ENCODE measurements at places on chromosomes 11 and 22.

DNA sequence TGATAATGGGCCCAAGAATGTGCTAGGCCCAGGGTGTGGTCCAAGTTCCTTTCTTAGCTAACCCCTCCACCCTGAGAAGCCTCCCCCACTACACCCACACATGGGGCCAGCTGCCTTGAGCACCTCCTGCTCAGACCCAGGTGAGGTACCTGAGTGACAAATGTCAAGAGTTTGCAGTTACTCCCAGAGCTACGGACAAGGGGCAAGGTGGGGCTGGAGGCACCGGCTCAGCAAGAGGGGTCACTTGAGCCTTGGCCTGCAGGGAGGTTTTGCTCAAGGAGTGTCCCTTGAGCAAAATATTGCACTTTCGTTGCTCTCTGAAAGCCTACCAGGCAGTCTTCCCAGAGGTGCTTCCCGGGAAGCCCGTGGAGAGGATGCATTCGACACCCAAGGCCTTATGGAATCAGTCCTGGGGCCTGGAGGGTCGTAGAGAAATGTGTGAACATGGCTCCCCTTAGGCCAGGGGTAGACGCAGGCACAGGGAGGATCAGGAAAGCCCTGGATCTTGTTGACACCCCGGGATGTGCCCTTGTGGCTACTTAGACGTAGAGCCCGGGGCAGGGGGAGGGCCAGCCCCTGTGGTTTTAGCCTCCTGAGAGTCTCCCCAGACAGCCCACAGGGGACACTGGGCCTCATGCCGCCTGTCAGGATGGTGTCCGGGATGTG, 114.2 kb downstream of the KCNQ1 start:
- DNase-seq = no peak

DNA sequence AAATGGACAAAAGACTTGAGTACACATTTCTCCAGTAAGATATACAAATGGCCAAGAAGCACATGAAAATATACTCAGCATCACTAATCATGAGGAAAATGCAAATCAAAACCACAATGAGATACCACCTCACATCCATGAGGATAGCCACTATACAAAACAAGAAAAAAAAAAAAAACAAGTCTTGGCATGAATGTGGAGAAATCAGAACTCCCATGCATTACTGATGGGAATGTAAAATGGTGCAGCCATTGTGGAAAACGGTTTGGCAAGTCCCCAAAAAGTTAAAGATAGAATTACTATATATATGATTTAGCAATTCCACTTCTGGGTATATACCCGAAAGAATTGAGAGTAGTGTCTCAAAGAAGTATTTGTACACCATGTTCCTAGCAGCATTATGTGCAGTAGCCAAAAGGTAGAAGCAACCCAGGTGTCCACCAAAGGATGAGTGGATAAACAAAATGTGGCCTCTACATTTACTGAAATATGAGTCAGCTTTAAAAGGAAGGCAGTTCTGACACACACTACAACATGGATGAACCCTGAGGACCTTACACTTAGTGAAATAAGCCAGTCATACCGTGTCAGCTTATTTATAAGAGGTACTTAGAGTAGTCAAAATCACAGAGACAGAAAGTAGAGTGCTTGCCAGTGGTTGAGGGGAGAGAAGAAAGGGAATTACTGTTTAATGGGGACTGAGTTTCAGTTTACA, 146.3 kb downstream of the WNT7B start:
- no peak for DNase-seq

DNA sequence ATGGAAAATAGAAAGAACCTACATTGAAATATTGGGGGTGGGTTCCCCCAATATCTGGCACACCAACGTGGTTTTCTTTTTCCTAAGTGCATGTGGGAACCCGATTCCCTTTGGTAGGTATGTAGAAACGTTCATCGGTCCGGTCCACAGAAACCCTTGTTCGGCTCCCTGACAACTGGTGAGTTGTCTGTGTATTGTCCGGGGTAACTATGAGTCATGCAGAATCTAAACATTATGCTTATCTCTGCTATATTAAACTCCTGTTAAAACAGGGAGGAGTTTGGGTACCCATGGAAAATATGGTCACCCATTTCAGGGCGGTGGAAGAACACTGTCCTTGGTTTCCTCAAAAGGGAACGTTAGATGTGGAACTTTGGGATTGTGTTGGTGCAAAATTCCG, 25.1 kb upstream of the ALDH3B2 start:
- no peak for DNase-seq

GRCh38 chr11:103862802-103863174, 173.7 kb upstream of the DDI1 start:
- no peak for DNase-seq

- no peak for DNase-seq
Measured at GRCh38 chr11:87451395-87451794, 413.7 kb downstream of the TMEM135 start.

GRCh38 chr11:36870361-36870760, 272.3 kb upstream of the RAG2 start:
- no peak for DNase-seq

GRCh38 chr11:122116591-122116990, 576 bp upstream of the BLID start:
- no peak for DNase-seq

- no peak for DNase-seq
Measured at GRCh38 chr22:46390105-46390651, 54.7 kb downstream of the TRMU start.

- DNase-seq = no peak
Measured at GRCh38 chr11:926341-926916, 759 bp downstream of the AP2A2 start.

- DNase-seq = no peak
Measured at GRCh38 chr22:44063462-44064371, 39.6 kb downstream of the PARVB start.

DNA sequence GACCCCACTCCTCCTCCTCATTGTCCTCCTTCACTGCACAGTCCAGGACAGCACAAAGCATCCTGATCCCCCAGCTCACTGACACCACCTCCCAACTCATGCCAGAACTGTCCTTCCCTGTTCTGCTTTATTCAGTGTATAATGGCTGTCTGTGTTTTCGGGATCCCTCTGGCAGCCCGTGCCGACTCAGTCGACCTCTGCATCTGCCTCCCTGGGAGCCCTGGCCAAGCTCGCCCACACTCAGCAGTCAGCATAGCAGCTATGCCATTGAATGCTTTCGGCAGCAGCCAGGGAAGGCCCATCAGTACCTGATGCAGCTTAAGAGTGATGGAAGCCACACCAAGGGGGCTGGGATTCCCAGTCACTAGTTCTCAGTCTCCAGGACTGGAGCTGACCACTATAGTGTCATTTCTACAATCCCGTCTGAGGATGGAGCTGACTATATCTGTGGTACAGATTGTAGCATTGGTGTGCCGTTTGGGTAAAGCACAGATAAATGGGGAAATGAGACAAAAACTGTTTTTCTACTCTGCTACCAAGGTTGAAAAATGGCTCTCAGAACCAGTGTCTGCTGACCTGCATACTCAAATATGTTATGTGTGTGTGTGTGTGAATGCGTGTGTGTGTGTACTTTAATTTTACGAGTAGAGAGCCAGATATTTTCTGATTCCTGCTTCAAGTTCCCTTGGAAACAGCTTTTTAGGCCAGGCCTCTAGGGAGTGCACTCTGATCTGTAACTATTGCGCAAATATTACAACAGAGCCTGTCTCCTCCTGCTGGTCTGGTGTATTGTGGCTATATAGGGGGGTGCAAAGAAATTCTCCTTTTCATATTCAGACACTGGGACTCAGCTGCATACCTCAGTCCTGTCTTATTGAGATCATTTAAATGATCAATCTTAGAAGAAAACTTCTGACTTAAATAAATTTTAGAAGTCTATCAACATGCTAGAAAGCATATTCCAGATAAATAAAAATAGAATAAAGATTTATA, 78.8 kb upstream of the TOP3B start:
- no peak for DNase-seq

DNA sequence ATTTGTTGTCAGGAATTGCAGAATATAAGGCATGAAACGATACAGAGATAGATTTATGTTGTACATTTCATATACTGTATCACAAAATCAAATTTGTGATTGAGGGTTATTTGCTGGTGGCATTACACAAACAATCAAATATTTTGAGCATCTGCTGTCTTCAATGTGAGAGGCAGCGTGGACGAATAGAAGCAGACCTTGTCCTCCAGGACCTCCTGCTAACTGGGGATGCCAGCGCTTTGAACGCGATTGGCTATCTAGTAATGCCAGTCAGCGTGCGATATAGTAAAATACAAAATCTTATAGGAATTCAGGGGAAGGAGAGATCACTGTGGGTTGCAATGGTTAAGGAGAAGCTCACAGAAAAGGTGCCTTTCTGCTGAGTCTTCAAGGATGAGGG, 631 bp upstream of the SNX19 start:
- no peak for DNase-seq

DNA sequence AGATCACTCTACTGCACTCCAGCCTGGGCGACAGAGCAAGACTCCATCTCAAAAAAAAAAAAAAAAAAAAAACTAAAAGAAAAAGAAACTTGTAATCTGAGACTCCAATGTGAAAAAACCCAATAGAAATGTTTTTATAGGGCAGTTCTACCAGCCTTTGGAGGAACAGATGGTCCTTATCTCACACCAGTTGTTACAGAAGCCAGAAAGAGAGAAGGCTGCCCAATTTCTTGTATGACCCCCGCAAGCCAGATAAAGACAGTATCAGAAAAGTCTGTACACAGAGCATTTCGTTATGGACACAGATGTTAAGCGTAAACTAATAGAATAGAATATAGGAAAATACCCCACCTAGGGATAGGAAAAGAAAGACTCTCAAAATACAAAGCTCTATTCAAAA, 11.3 kb upstream of the TSGA10IP start:
- no peak for DNase-seq
